ENCODE measurements at places on chromosomes 1 and 21. TPM values are rescaled to one million over a fixed set of nuclear protein-coding genes. Genes with fewer than 3 reads are reported as not detected.

DNA sequence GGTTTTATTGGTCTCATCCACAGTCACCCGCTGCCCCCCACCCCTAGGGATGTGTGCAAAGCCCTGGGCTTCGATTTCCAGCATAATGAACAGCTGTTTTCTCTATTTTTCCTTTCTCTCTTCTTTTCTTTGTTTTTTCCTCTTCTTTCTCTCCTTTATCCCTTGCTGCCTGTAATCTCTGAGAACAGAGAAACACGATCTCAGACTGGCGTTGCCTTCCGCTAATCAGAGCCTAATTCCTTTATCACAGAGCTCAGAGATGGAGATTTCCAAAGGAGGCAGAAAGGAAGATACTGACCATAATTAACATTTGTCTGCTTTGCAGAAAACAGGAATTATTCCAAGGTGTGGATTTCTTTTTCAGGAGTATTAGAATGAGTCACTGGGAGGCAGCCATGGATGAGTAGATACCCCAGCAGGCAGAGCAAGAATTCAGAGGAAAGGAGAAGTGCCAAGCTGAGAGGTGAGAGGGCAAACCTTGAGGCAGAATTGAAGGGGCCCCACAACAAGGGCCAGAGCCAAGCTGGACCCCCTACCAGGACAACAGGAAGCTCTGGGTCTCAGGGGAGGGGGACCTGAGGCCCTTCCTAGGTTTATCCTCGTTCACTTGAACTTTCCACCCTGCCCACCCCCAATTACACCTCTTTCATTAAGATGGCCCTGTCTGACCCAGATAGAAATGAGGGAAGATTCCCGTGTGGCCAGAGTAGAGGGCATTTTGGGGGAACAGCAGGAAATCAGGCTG is 33.3 kb downstream of the MATN1 start:
- H3K27ac ChIP-seq: no peak overlapping the region
- H3K36me3 ChIP-seq: no peaks in the 10 kb centered on the region
- H3K4me3 ChIP-seq: no peak overlapping the region
- H3K4me1 ChIP-seq: no peaks in the 10 kb centered on the region
- H3K27me3 ChIP-seq: peaks cover 48% of the 10 kb centered on the region
- no peak for DNase-seq

DNA sequence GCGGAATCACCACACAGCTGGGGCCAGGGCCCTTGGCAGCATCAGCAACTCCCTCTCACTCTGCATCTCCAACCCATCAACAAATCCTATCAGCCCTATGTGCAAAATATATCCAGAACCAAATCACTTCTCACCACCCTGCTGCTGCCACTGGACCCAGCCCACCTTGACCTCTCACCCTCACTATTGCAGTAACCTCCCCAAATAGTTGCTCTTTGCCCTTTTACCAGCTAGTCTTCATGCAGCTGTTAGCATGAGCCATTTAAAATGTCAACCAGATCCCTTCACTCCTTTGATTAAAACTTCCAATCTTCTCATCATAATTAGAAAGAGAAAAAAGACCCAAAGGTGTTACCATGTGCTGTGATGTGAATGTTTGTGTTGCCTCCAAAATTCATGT is 155.7 kb upstream of the IRF2BP2 start:
- no peaks in the 10 kb centered on the region for H3K27me3 ChIP-seq
- H3K4me3 ChIP-seq: no peak overlapping the region
- H3K36me3 ChIP-seq: no peaks in the 10 kb centered on the region
- no peaks in the 10 kb centered on the region for H3K4me1 ChIP-seq
- DNase-seq: no peak
- no peak overlapping the region for H3K27ac ChIP-seq

DNA sequence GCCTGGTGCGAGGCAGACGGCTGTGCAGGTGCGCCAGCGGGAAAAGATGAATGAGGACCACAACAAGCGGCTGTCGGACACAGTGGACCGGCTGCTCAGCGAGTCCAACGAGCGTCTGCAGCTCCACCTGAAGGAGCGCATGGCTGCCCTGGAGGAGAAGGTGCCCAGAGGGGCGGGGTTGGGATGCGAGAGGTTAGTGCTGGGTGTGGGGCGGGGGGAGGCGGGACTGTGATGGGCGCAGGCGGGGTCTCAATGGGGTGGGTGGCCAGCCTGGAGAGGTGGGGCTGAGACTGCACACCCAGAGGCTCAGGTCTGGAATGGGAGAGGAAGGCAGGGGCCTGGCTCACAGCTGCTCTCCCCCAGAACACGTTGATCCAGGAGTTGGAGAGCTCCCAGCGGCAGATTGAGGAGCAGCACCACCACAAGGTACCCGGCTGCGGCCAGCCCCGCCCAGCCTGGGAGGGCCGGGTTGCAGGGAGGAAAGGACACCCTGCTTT is 22.3 kb downstream of the PPFIA4 start:
- no peak overlapping the region for H3K4me3 ChIP-seq
- peaks cover 3% of the 10 kb centered on the region for H3K27me3 ChIP-seq
- peaks cover 21% of the 10 kb centered on the region for H3K36me3 ChIP-seq
- no peak for DNase-seq
- no peak overlapping the region for H3K27ac ChIP-seq

- DNase-seq: no peak
- peaks cover 24% of the 10 kb centered on the region for H3K4me1 ChIP-seq
- no peaks in the 10 kb centered on the region for H3K27me3 ChIP-seq
- H3K4me3 ChIP-seq: no peak overlapping the region
These were observed 107.2 kb upstream of the DUSP10 start for GRCh38 chr1:221849110-221849509.

DNA sequence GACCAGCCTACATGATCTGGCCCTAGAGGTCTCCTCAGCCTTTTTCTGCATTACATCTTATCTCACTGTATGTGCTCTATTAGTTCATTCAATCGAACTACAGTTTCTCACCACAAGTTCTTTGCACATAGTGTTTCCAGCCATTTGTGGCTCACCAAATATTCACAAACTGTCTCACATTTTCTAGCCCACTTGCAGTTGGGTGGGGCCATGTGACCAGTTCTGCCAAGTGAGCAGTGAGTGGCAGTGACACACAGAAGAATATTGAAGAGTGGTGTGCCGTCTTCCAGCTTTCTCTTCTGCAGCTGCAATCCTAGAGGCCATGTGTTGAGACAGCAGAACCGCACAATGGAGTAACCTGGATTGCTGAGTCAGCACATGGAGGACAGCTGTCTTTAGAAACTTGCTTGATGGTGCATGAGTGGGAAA is 103.2 kb upstream of the ZNF644 start:
- H3K4me3 ChIP-seq: no peak overlapping the region
- H3K27me3 ChIP-seq: no peaks in the 10 kb centered on the region
- no peaks in the 10 kb centered on the region for H3K36me3 ChIP-seq
- peaks cover 4% of the 10 kb centered on the region for H3K4me1 ChIP-seq

GRCh38 chr1:89697383-89697782 is 64.5 kb downstream of the LRRC8C start:
- no peaks in the 10 kb centered on the region for H3K36me3 ChIP-seq
- H3K27me3 ChIP-seq: no peaks in the 10 kb centered on the region
- no peak for DNase-seq

The S100A5 gene
- 0.56 TPM for total RNA-seq

DNA sequence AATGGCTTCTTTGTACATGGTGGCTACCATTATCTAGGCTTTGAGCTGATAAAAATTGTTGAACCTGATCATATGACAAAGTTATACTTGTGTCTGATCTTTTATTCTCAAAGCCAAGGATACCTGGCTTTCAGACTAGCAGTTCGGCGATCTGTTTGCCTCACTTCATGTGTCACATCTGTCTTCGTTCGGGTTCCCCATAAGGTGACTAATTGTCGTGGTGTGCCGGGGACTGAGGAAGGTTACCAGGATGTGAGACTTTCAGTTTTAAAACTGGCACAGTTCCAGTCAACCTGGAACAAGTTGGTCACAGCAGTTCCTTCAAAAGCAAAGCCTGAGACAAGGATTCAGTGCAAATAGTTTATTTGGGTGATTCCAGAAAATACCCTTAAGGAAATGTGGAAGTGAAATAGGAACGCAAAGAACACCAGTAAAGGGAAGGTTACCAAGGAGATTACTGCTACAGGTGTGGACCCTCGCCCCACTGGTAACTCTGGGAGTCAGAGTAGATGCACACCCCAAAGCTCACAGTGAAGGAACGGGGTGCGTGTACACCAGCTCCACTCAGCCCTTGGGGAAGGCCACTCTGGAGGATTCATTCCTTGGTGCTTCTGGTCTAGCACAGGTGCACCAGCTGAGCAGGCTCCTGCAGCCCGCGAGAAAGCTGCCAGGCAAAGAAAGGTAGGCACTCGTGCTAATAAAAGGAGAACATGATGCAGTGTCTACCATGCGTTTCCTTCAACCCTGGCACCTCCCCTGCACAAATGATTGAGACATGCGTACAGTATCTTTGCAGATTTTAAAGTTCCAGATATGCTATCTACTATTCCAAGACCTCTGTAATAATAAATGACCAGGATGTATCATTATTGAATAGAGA is 69.0 kb downstream of the VWA5B1 start:
- H3K4me3 ChIP-seq: no peak overlapping the region
- no peak overlapping the region for H3K27ac ChIP-seq
- peaks cover 23% of the 10 kb centered on the region for H3K27me3 ChIP-seq
- no peaks in the 10 kb centered on the region for H3K36me3 ChIP-seq

- no peaks in the 10 kb centered on the region for H3K36me3 ChIP-seq
- no peak for DNase-seq
- no peaks in the 10 kb centered on the region for H3K27me3 ChIP-seq
These were observed 581.7 kb downstream of the MRPL39 start for GRCh38 chr21:25025596-25025995.

DNA sequence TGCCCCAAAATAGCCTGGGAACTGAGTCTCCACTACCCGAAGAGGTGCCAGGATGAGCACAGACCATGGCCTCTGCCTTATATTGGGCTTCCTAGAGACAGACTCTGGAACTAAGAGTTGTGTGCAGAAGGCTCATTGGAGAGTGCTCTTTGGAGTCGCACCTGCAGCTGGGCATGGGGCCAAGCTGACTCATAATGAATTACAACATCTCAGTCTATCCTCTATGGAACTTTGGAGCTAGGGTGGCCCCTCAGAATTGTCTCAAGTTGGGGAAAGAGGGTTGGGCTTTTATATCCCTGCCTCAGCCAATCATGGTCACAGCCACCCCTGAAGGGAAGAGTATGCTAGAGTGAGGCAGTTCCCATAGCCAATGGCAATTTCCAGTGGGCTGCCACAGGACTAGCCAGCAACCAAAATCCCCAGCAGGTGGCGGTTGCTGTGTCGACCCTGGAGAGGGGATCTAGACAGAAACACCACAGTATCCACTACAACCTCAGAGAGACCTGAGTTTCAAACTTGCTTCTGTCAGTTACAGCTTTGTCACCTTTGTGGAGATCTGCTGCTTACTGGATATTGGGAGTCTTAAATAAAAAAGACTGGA is 93.8 kb downstream of the DMRTA2 start:
- no peaks in the 10 kb centered on the region for H3K4me1 ChIP-seq
- H3K27ac ChIP-seq: no peak overlapping the region
- peaks cover 9% of the 10 kb centered on the region for H3K27me3 ChIP-seq
- no peak overlapping the region for H3K4me3 ChIP-seq

- no peak for DNase-seq
- no peak overlapping the region for H3K4me3 ChIP-seq
- no peaks in the 10 kb centered on the region for H3K27me3 ChIP-seq
These were observed 43.7 kb downstream of the CHAF1B start for GRCh38 chr21:36428761-36429432.

GRCh38 chr21:42101246-42101645 is 30.1 kb downstream of the UMODL1 start:
- no peak for DNase-seq
- no peaks in the 10 kb centered on the region for H3K27me3 ChIP-seq
- H3K27ac ChIP-seq: no peak overlapping the region

DNA sequence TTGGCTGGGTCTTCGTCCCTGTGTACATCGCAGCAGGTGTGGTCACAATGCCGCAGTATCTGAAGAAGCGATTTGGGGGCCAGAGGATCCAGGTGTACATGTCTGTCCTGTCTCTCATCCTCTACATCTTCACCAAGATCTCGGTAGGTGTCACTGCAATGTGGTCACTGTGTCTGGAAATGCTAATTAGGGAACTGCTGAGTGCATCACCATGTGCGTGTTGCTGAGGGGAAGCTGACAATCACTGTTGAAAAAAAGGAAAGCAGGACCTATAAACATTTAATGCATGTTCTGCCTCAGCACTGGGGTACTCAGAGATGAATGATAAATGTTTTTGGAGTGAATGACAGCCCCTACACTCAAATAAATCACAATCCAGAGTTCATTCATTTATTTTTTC is 6.8 kb downstream of the SLC5A9 start:
- no peaks in the 10 kb centered on the region for H3K27me3 ChIP-seq
- H3K27ac ChIP-seq: no peak overlapping the region
- H3K36me3 ChIP-seq: no peaks in the 10 kb centered on the region
- DNase-seq: no peak
- H3K4me3 ChIP-seq: no peak overlapping the region

The FOXO6 gene
- not detected for total RNA-seq

The NUP210L gene
- under 0.01 TPM for total RNA-seq

DNA sequence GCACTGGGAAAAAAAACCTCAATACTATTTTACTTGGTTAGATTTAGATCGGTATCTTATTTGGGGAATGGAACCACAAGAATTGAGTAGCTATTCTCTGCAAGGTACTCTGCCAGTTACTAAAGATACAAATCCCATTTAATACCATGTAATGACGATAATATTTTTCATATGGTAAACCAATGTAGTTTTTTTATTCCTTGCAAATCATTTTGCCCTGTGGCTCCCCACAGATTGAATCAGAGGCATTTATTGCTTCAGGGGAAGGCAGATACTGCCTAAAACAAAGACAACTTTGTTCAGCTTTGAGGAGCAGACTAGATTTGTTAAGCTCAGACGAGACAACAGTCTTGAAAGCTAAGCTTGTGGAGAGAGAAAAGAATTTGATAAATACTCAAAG is 226.7 kb upstream of the RUNX1 start:
- no peak overlapping the region for H3K4me3 ChIP-seq
- peak; percentile 25 for DNase-seq
- H3K27ac ChIP-seq: no peak overlapping the region
- H3K4me1 ChIP-seq: no peaks in the 10 kb centered on the region
- H3K36me3 ChIP-seq: no peaks in the 10 kb centered on the region
- H3K27me3 ChIP-seq: no peaks in the 10 kb centered on the region

GRCh38 chr1:228212415-228212965 is 4.6 kb downstream of the OBSCN start:
- H3K4me3 ChIP-seq: peak overlapping the region; percentile 29
- H3K4me1 ChIP-seq: peaks cover 10% of the 10 kb centered on the region
- peaks cover 11% of the 10 kb centered on the region for H3K36me3 ChIP-seq

GRCh38 chr1:44408212-44408582 is 3.1 kb downstream of the RNF220 start:
- H3K4me3 ChIP-seq: no peak overlapping the region
- peaks cover 85% of the 10 kb centered on the region for H3K27me3 ChIP-seq
- no peak for DNase-seq

GRCh38 chr1:22321917-22322316 is 129.7 kb upstream of the ZBTB40 start:
- no peaks in the 10 kb centered on the region for H3K36me3 ChIP-seq
- DNase-seq: no peak
- no peak overlapping the region for H3K27ac ChIP-seq
- peaks cover 73% of the 10 kb centered on the region for H3K27me3 ChIP-seq
- H3K4me1 ChIP-seq: no peaks in the 10 kb centered on the region
- H3K4me3 ChIP-seq: no peak overlapping the region

The PYHIN1 gene
- not detected for total RNA-seq

GRCh38 chr1:115430441-115431158 is 92.6 kb upstream of the NGF start:
- H3K27me3 ChIP-seq: no peaks in the 10 kb centered on the region
- DNase-seq: peak; percentile 96
- H3K4me1 ChIP-seq: peaks cover 17% of the 10 kb centered on the region
- no peak overlapping the region for H3K4me3 ChIP-seq
- H3K27ac ChIP-seq: no peak overlapping the region
- H3K36me3 ChIP-seq: no peaks in the 10 kb centered on the region

- H3K4me3 ChIP-seq: no peak overlapping the region
- H3K27me3 ChIP-seq: no peaks in the 10 kb centered on the region
- no peak overlapping the region for H3K27ac ChIP-seq
These were observed 8.1 kb upstream of the DNAH14 start for GRCh38 chr1:224921354-224921753.
